ENCODE measurements at places on chromosomes 1 and 21.

DNA sequence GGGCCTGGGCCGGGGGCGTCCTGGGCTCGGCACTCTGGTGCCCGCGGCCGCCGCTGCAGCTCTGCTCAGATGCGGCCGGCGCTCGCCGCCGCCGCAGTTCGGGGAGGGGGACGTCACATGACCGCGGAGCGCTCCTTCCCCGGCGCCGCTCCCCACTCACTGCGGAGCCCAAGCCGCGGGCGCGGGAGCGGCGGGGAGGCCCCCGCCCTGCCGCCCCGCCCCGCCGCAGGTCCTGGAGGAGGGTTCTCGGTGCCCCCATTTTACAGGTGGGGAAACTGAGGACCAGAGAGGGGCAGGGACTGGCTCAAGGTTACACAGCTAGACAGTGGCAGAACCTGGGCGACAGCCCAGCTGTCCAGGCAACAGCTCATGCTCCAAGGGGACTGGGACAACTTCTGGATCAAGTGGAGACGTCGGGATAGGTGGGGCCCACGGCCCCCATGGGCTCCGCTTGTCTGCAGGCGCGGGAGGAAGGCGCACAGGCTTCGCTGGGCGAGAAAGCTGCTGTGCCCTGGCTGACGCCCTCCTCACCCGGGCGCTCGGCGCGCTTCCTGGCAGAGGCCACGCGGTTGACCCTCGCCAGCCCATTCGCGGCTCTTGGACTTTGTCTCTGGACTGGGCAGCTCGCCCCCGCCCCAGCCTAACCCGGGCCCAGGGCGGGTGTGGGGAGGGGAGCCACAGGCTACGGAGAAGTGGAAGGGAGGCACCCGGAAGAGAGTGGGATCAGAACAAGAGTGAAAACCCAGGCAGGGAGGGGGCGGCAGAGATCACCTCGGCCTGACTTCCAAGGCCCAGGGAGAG, at the start of gene RAP1GAP:
Gene RAP1GAP (minus strand): TSS at position 100 of the 801 bp plus-strand sequence. CDS start 49,325 bp downstream, outside the sequence.
- no peak for DNase-seq

DNA sequence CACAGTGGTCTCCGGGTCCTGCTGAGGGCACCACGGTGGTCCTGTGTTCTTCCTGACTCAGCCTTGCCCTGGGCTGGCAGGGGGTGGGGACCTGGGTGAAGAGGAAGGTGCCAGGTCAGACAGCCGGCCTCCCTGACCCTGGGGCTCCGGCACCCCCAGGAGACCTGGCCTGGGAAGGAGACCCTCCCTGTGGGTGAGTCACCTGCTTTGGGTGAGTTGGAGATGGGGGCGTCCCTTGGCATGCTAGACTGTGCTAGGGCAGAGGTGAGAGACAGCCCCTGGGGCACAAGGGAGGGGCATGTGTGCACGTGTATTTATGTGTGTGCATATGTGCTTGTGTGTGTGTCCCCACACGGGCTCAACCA, 23.4 kb downstream of the SPSB1 start:
- peak; percentile 15 for DNase-seq

- no peak for DNase-seq
Observed at GRCh38 chr1:168146160-168146539, 9.4 kb upstream of the GPR161 start.

DNA sequence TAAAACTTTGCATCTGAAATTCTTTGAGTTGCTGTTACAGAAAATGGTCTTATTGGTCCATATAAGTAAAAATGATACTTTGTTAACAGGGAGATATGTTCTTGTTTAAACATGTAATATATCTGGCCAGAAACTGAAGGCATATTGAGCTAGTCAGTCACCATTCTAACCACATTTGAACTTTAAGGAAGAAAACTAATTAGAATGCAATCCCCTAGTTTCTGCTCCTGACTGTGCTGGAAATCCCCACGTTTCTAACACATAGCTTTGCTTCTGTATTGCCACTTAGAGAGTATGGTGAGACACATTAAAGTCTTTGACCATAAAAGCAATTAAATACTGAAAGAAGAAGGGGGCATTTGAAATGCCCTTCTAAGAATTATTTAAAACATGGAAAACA, 32.1 kb upstream of the HIVEP3 start:
- DNase-seq = no peak

- DNase-seq = no peak
Observed at GRCh38 chr1:55428944-55429931, 214.1 kb upstream of the USP24 start.

GRCh38 chr1:83641796-83642443, 357.0 kb downstream of the TTLL7 start:
- DNase-seq = no peak

DNA sequence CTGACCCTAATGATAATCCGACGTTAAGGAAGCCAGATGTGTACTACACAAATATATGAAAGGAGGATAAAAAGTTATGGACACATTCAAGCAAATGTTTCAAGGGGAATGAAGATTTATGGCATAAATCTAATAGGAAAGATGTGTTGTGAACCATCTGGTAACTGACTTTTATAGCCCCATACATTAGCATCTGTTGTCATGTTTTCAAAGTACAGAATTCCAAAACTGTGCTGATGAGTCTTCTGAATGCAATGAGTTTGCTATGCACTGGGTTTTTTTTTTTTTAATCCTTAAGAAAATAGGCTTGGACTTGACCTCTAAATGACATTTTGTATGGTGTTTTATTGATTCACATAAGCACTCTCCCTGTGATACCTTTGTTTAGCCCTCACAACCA, 158.5 kb upstream of the ESRRG start:
- DNase-seq = no peak

GRCh38 chr1:216215169-216215568, 208.1 kb downstream of the USH2A start:
- no peak for DNase-seq

DNA sequence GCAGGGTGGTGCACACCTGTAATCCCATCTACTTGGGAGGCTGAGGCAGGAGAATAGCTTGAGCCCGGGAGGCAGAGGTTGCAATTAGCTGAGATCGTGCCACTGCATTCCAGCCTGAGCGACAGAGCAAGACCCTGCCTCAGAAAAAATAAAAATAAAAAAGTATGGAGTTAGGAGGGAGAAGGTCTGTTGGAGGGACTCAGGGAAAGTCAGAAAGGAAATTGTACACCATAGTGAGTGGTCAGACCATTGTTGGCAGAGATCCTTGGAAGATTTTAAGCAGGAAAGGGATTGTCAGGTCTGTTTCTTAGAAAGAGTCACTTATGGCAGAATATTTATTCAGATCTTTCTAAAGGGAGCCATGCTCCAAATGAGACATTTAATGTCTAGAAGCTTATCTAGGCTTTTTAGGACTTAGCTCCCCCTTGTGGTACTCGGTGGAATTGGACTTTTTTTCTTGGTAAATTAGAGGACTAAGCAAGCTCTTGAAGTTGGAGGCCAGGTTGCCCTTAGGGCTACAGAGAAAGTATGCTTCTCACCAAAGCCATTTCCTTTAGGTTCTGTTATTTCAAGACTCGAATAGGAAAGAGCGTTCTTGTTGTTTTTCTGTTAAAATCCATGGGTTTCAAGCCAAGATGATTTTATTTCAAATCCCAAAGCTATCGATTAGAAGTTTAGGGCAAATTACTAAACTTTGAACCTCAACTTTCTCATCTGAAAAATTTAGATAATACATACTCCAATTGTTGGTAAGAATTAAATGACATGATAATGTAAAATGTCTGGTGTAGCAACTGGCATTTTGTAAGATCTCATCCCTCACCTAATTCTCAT, 16.5 kb downstream of the MIA3 start:
- no peak for DNase-seq

DNA sequence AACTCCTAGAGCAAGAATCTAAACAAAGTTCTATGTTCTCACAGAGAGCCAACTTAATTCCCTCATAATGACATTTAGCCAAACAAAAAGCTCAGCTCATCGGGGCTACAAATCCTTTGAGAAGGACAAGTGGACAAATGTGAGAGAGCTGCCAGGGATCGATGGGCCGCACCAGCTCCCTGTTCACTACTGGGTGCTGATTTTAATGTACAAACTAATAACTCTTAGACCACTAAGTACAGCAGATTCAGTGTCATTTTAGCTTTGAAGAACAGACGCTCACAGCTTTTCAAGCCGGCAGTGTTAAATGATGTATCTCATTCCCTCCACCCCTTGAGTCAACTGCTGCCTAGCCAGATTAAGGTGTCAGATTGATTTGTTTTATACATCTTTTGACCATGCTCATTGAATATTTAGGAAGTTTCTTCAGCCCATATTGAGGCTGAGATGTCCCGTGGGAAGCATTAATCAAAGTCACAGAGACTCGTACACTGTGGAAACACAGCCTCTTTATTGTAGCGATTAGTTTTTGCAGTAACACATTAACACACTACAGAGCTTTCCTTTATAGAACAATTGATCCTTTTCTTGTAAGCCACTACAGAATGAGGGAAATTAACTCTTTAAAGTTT, 21.1 kb downstream of the PROX1 start:
- no peak for DNase-seq

- DNase-seq = no peak
Observed at GRCh38 chr1:175287377-175287776, 94.8 kb upstream of the KIAA0040 start.

DNA sequence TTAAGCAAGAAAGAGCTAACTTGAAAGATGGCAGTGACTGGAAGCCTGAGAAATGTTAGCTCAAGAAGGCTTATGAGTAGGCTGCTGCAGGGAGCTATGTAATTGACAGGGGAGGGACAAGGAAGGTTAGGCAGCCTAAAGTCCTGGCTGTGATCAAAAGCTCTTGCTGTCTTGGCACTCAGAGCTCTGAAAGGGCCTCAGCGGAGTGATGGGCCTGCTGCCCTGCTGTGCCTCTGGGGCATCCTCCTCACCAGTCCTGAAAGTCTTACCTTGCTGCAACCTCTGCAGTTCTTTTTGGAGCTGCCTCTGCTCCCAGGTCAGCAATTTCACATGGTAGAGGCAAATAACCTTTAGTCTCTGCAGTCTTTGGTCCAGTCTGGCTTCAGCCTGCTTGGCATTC, 1.8 kb downstream of the CCDC190 start:
- DNase-seq = no peak

DNA sequence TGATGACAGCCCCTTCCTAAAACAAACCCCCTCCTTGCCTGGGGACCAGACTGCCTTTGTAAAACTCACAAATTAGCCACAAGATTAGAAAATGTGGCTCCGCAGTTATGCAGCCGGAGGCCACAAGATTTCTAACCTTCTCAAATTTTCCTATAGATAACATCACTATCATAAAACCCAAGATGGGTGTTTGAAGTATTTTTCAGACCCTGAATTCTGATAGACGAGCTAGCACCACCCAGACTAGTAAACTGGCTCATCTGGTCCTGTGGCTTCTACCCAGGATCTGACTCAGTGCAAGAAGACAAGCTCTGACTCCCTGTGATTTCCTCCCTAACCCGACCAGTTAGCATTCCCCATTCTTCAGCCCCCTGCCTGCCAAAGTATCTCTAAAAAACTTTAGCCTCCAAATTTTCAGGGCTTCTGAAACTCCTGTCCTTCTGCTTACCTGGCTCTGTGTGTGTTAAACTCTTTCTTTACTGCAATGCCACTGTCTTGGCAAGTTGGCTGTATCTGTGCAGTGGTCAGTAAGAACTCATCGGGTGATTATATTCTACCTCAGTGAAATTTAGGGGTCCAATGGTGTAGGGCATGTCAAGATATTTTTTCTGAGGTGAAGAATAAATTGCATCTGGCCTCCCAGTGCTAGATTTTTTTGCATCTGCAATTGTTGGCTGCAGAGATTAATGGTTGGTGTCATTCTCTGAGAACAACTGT, 102.1 kb downstream of the S1PR1 start:
- DNase-seq = no peak

DNA sequence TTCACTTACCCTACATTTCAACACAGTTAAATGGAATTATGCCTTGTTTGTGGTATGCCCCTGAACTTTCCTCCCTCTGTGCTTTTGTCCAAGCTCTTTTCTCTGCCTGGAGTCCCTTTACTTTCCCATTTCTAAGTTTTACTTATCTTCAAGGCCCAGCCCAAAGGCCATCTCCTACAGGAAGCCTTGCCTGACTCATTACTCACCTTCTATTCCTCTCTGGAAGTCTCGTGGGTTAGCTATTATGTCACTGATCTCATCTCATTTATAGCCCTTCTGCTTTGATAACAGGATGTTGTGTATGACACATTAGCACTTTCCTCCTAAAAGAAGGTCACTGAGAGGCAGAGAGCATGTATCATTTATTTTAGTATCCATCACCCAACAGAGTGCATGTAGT, 78.8 kb upstream of the CD1D start:
- no peak for DNase-seq

DNA sequence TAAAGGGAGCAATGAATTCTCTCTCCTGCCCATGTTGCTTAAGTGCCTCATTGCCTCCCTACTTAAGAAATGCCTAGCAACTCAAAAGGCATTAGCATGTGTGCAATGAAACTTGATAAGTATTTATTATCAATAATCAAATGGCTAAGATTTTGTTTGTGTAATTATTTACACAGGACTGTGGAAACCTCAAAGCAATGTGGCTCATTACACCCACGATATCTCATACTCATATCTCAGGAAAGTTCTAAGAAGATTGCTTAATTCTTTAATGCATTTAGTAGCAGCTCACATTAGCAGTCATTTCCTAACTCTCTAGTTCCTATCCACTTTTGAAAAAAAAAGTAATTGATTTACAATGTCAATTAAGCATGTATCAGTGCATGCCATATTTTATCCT, 253.3 kb downstream of the DUSP10 start:
- no peak for DNase-seq

DNA sequence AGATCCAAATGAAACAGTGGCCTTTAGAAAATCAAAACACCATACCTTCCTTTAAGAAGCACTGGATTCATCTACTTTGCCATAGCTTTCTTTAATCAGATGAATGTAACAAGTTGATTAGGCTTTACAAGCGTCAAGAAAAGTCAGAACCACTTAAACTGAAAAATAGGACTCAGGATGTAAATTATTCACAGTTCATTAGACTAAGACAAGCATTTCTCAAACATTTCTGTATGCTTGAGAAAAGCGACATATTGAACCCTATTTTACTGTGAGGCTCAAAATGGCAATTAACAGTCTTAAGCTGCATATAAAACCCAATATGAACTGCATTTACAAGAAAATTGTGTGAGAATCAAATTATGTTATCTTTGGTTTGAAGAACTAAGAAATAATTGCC, 256.7 kb upstream of the SNX7 start:
- DNase-seq = no peak

- DNase-seq = no peak
Observed at GRCh38 chr1:224535641-224536040, 80.5 kb upstream of the CNIH3 start.

DNA sequence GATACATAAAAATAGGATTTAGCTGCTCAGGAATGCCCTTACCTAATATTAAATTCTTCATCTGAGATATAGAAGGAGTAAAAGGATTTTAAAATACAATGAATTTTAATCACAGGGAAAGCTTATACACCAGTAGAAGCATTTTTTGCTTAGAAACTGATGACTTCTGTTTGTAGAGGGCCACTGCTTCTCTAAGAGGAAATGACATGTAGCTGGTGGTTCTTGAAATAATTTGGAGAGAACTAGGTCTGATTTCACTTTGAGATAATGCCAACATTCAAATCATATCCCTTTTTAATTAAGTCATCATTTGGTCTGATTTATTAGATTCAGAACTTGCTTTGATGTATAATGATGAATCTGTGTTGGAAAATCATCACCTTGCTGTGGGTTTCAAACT, 166.6 kb upstream of the SGIP1 start:
- DNase-seq = no peak

GRCh38 chr1:115796897-115797296, 28.4 kb upstream of the CASQ2 start:
- DNase-seq = no peak

- DNase-seq = no peak
Observed at GRCh38 chr21:45769294-45769693, 125.8 kb downstream of the PCBP3 start.

Data from stimulated activated CD8-positive, alpha-beta memory T cell treated with anti-CD3 and anti-CD28 coated beads, Interleukin-4, amount 100 ng/mL, for 24 hours (primary cell).